ENCODE measurements at places on chromosomes 6 and 20.

DNA sequence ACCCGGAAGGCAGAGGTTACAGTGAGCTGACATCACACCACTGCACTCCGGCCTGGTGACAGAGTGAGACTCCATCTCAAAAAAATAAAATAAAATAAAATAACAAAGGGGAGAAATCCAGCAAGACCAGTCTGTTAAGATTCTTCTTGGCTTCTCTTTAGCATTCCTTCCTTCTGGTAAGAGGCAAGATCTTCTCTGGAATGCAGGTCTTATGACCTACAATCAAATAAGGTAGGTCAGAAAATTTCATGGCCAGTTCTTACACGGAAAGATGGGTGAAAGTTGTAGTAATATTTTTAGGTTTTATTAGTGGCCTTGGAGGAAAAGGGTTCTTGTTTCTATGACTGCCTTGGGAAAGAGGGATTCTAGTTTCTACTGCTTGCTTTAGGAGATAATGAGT lies 180.9 kb downstream of the FUT9 start:
- DNase-seq: no peak

DNA sequence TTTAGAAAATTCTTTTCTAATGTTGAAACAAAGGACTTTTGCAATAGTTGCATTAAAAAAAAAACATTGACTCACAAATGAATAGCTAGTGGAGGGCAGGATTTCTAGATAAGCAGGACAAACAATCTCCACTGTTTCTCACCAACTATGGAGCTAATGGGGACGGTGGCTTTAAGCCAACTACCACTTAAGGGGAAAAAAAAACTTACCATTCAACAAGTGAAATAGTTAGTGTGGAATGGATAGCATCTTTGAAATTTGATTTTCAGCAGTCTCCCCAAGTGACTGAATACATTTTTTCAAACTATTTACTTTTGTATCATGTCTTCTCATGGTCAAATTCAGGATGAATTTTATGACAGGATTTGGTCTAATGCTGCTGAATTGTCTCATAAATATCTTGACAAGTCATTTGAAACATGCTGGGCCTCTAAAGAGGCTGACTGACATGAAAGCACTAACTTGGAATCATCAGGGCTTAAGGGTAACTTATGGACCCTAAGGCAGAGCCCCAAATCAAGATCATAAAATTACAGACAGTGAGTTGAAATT lies 100.5 kb downstream of the EYA4 start:
- DNase-seq: no peak

- DNase-seq: peak; percentile 19
Observed at GRCh38 chr6:160042014-160042773, 73.3 kb downstream of the IGF2R start.

- DNase-seq: no peak
Observed at GRCh38 chr6:16741112-16742016, 19.9 kb downstream of the ATXN1 start.

DNA sequence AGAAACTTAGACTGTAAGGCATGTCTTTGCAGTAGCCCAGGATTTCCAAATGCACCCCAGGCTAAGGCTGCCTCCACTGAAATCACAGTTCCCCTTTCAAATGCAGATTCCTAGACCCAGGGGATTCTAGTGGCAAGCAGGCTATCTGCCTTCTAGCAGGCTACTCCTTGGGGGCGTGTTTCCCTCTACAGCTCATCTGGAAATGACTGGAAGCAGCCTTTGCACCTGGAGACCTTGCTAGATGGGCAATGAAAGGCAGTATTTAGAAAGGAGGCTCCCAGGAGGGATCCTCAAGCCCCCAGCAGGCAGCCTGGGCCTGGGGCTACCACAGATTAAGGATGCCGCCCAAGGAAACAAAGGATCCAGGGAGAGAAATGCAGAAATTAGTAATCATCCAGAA lies 26.0 kb upstream of the SYNDIG1 start:
- no peak for DNase-seq

DNA sequence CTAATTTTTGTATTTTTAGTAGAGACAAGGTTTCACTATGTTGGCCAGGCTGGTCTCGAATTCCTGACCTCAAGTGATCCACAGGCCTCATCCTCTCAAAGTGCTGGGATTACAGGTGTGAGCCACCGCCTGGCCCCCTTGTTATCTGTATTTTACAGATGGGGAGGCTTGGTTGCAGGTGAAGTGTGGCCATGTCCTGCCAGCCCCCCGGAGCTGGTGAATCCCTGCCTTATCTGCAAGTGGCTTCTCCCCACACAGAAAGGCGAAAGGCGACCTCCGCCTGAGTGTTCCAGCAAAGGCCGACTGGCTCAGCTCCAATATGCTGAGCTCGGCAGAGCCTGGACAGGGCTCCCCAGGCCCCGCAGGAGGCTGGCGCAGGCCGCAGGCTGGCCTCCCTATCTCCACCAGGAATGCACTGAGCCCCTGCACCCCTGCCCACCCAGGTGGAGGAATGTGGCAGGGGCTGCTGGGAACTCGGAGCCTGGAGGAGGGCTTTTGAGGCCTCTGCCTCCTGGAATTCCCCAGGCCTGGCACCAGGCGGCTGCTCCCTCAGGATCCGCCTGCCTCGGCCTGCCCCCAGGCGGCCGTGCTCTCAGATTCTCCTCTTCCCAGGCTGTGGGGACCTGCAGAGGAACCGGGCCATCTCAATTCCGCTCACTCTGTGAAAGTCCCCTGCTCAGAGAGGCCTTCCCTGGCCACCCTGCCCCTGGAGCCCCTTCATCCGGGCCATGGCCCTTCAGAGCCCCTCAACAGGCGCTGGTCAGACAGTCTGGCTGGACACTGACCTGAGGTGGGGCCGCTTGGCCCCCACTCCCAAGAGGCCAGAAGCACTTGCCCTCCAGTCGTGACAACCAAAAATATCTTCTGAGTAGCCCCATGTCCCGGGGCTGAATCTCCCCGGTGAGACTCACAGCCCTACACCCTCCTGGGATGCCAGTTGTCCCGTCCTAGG lies 9.3 kb upstream of the LAMA5 start:
- DNase-seq: no peak

- DNase-seq: no peak
Observed at GRCh38 chr6:4369616-4370015, 234.2 kb upstream of the ECI2 start.

GRCh38 chr20:21126581-21126870 lies 644 bp downstream of the KIZ start:
- no peak for DNase-seq

GRCh38 chr20:32441638-32442037 lies 83.5 kb downstream of the ASXL1 start:
- DNase-seq: no peak

DNA sequence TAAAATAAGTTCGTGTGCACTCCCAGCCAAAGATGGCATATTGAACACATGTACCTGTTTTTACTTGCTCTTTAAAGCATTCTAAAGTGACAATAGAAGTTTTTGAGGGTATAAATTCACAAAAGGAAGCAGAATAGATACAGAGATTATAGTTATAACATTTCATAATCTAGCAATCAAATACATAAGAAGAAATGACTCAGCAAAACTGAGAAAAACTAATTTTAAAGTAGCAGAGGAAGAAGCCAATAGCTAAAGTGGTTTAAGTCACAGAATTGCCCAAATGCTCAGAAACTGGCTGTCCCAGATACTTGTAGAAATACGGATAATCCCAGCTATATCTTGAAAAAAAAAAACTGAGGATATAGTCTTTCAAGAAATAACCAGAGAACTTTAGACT lies 49.2 kb upstream of the TBC1D32 start:
- no peak for DNase-seq

DNA sequence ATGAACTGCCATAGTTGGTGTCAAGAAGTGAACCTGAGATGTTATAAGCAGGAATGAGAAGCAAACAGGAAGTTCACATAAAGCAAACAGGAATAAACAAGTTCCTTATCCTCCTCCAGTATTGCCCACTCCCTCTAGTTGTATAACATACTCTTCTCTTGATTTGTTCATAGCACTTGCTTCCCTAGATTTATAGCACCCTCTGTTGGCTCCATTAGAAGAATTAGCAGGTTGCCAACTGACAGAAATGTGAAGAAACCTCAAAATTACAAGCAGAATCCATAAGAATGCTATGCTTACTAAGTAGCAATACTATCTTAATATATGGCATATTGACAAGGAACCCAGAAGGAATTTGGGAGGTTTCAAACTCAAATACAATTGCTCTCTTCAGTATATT lies 195.4 kb downstream of the TBX18 start:
- DNase-seq: no peak

DNA sequence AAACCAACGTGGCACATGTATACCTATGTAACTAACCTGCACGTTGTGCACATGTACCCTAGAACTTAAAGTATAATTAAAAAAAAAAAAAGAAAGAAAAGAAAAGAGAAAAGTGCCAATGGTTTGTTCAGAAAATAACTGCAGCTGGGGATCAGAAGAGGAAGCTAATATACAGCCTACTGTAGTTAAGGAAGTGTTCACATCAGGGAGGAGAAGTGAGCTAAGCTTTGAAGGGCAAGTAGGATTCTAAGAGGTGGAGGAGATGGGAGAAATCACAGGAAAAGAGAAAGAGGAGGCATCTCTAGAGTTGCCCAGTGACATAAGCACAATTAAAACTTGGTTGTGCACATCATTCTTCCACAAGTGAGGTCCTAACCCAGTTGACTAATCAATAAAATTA lies 214.4 kb upstream of the DTNBP1 start:
- no peak for DNase-seq

DNA sequence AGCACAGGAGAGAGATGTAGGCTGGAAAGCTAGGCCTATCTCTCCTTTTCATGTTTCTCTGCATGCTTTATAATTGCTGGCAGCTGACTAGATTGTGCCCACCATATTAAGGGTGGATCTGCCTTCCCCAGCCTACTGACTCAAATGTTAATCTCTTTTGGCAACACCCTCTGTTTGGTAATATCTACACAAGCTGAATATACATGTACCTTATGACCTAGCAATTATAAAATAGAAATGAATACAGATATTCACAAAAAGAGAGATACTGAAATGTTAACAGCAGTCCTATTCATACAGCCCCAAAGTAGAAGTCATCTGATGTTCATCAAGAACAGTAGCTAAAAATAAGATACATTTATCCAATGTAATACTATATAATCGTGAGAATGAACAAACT lies 429.6 kb downstream of the EPM2A start:
- no peak for DNase-seq

GRCh38 chr20:35463455-35464300 lies 8.3 kb downstream of the CEP250 start:
- DNase-seq: peak; percentile 78

DNA sequence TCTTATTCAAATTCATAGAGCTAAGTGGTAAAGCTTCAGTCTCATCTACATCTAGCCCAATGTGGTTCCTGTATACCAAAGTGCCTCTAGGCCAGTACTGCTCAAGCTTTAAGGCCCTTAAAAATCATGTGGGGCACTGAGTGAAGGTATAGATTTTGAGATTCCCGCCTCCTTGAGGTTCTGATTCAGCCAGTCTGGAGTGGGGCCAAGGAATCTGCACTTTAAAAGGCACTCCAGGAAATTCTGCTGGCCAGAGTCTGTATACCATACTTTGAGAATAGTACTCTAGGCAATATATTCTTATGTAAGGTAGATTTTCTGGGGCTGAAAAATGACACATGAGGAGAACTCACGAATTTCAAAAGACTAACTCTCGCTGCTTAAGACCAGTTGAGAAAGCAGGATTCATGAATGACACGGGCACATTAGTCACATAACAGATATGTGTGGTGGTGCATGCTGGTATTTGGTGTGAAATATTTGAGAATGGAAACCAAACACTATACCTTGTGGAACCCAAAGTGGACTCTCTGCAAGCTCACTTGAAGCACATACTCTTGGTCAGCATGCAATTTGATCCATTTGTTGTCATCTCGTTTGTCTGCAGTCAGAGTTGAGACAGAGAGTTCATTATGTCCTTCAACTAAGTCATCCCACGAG lies 47.6 kb upstream of the SIM1 start:
- no peak for DNase-seq

GRCh38 chr6:154535851-154536250 lies 25.4 kb upstream of the CNKSR3 start:
- DNase-seq: no peak

DNA sequence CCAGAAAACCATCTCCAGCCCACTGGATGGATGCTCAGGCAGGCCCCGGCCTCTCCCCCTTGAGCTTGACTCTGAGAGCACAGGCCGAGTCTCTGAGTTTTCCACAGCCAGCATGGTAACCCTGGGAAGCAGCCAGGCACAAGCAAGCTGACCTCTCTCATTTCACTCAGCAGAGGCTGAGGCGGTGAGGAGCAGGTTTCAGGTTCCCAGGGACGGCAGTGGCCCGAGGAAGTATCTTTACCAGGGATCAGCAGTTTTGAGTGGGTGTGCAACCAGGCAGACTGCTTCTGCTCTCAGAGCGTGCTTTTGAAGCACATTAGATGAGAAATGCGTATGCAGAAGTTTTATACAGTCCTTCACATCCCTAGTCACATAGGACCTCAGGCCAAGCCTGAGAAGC lies 12.6 kb downstream of the HCK start:
- no peak for DNase-seq

DNA sequence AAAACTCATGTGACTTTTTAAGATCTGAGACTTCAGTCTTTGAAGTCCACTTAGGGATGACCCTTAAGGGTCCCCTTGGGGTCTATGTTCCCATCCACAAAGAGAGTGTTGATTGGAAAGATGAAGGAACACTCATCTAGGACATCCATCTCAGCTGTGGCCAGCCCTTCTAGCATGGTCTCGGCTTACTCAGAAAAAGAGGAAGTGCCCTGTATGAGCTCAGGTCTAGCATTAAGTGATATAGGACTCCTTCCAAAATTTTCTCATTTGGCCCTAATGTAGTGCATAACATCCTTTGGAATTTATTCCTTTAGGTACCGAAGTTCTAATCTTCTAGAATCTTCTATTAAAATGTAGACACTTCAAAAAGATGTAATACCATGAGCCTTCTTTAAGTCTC lies 77.4 kb downstream of the NDUFAF5 start:
- no peak for DNase-seq

DNA sequence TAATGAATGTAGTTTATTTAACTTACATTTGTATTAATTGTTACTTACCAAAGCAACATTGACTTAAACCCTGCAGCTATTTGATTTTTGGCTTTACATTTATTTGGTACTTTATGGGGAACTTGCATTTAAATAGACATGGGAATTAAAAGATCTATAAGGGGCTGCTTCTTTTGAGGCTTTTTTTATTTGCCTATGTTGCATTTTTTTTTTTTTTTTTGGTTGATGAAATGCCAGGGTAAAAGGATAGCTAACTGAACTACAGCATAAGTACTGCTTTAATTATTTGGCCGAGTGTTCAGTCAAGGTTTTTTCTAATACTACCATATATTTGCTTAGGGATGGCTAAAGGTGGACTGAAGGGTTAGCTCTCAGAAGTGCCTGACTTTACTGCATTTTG lies 62.5 kb upstream of the CDH4 start:
- DNase-seq: no peak

GRCh38 chr6:3615391-3616380 lies 135.8 kb downstream of the PXDC1 start:
- peak; percentile 4 for DNase-seq

DNA sequence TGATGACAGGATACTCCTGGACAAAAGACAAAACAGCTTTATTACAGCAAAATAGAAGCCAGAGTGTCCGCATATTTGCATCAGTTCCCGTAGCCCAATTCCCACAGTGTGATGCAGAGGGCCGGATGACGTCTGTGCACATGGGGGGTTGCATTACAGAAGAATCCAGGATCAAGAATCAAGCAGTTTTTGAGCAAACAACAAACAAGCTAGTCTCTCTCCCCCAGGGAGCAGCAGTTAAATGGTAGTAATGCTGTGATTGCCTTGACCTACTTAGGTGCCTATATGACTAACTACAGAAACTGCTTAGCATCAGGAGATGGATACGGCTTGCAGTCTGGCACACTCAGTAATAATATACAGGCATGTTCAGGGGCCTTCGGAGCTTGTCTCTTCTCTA lies 3.2 kb upstream of the SDHAF4 start:
- DNase-seq: no peak

GRCh38 chr6:139608466-139609261 lies 234.2 kb upstream of the CITED2 start:
- no peak for DNase-seq
